ENCODE measurements at places on chromosomes 5 and 9. TPM values are rescaled to one million over a fixed set of nuclear protein-coding genes. Genes with fewer than 3 reads are reported as not detected.

DNA sequence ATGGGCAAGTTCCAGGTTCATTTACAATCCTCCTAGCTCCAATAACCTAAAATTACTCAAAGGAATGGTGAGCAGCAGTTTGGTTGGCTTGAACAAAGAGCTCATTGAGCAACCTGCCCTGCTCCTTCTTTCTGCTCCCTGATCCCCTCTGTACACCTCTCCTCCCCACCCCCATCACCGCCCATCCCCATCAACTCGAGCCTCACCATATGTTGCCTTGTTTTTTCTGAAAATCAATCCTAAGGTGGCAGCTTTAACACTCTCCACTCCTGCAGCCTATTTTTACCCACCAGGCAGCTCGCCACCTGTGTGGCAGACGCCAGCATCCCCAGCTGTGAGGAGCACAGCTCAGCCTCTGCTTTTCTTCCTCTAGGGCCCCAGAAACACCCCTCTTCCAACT is 533.4 kb upstream of the BRINP1 start:
- DNase-seq: no peak

DNA sequence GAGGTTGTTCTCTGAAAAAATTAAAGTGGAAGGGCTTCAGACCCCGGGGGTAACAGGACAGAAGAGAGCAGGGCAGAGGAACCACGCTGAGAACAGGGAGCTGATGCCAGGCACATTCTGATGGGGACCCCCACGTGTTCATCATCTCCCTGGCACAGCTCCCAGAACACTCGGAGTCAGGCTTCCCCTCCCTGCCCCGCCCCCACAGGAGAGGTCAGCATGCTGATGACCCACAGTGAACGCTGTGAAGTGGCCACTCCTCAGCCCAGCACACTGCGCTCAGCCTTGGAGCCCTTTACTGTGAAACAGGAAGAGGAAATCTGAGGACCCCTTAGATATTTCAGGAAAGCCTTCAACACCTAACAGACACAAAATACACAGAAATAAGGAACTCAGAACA is 16.4 kb downstream of the RETREG1 start:
- DNase-seq: no peak

- DNase-seq: no peak
Observed at GRCh38 chr9:79471580-79472543, 99.9 kb upstream of the TLE4 start.

GRCh38 chr5:6446042-6446441 is 2.6 kb upstream of the UBE2QL1 start:
- no peak for DNase-seq

DNA sequence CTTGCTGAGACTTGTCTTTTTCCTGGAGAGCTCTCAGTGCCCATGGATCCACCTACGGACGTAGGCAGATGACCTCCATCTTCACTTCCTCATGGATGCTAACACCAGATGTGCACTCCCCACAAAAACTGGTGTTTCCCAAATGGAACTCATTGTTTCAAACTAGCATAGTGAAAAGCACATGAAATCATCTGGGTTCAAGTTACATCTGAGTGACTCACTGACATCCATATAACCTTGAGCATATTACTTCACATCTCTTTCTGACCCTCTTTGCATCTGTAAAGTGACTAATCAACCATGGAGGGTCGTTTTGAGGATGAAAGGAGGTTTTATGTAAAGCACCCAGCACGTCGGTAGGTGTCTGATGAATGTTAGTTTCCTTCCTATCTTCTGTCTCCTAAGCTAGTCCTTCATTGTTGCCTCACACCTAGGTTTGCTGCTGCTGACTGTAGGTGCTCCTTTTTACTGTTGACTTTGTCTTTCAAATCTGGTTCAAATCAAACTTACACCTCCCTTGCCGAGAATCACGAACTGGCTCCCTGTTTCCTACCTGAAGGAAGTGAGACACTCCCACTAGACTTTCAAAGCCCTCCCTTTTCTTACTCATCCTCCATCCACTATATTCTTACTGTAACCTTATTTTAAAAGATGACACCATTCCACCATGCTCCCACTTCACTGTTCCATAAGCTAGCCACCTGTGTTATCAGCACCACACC is 10.3 kb downstream of the OCLN start:
- no peak for DNase-seq

GRCh38 chr5:61251874-61252642 is 80.0 kb upstream of the ZSWIM6 start:
- no peak for DNase-seq

DNA sequence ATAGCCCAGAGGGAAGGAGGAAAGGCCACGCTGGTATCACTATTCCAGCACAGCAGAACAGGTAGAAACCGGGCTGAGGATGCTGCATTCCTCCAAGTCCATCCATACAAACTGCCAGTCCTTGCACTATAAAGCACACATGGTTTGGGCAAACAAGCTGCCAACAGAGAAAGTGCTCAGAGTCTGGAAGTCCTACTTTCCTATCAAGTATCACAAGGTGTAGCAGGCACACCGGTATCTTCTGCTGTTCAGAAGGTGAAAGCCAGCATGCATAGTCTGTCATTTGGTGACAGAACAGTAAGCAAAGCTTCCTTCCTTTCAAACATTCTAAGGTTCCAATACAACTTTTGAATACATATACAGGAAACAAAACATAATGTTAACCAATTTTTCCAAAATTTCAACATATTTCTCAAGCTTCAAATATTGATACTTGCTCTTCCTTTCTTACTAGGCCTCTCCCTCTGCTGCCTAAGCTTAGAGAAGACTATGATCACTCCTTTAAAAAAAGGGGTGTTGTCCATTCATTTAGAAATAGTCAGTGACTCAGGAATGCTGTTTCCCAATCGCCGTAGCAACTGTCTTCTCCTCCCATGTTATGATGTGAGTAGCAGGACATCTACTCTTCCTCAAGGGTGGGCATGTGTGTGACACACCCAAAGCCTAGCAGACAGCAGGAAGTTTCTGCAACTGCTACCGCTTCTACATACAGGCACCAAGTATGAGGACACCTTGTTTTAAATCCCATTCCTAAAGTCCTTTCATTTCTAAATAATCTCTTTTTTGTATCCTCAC is 14.7 kb downstream of the DIAPH1 start:
- no peak for DNase-seq

DNA sequence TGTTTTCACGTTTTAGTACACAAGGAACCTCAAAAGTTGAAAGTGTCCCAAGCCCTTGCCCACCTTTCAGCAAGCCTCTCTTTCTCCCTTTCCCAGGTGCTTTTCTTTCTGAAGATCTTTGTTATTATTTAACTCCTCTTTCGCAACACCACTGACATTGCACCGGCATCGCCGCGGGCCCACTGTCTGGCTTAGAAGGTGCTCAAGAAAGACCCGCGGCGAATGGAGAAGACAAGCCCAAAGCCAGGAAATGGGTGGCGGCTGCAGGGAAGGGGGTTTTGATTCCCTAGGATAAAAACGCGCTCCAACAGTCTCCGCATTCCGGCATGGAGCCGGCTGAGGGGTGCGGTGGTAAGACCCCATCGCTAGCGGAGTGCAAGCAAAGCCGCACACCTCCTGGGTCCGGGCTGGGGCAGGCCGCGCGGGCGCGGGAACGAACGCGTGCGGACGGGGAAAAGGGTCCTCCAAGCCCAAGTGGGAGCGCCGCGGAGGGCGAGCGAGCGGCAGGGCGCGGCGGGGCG is 404 bp upstream of the AFAP1L1 start:
- no peak for DNase-seq

DNA sequence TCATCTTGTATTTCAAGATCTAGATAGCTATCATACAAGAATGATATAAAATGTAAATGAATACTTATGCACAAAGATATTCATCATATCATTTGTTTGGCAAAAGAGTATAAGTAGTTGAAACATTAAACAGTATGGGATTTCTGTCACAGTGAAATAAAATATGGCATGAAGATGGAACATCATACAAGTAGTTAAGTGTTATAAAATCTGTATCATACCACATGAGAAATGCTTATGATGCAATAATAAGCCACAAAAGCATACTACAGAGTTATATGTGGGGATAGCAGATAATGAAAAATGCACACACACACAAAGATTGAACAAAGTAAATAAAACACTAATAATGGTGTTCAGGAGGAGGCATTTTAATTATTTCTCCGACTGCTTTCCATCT is 838.0 kb upstream of the DMAC1 start:
- no peak for DNase-seq

DNA sequence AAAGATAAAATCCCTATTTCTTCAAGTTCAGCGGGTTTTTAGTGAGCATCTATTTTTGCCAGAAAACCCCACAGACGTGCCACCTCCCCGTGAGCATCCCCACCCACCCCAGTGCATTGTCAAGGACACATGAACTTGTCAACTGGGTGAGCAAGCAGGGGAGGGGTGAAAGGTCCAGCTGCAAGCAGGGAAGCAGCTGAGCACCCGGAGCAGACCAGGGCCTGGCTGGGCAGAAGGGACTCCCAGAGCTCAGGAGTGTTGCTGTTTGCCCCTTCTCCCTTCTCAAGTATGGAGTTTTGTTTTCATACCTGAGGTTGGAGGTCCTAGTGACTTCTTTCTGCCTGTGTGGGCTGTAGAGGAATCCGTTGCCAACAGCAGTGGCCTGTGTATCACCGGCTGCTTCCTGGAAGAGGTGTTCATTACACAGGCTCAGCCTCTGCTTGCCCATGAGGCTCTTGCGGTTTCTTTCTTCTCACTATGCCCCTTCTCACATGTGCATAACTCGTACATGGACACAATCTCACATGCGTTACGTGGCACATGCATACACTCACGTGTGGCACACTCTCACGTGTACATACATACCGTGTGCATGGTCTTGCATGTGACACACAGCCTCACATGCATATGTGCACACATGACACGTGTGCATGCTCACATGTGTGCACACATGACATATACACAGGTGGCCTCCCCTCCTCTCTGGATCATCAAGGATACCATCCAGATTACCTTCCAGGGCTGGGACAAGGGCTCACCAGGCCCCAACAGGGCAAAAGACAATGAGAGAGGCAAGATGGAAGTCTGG is 126.7 kb downstream of the MVB12B start:
- no peak for DNase-seq

The PAX5 gene
- total RNA-seq: not detected
